ENCODE measurements at places on chromosomes 5 and 9.
A peak's percentile ranks its signal among the peaks of the same experiment; 100 is the strongest.

DNA sequence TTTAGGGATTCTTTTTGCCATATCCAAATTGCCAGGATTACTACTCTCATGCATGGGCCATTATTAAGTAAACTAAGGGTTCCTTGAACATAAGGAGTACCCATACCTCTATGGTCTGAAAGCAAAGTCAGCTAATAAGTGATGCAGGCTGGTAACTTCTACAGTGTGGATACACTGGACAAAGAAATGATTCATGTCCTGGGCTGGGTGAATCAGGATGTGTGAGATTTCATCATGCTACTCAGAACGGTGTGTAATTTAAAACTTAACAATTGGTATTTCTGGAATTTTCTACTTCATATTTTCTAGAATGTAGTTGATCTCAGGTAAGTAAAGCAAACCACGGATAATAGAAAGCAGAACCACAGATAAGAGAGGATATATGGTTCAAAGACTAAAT lies 428.8 kb downstream of the CHSY3 start:
- no peak for DNase-seq

- no peak for DNase-seq
Measured at GRCh38 chr5:143314659-143315058, 88.8 kb downstream of the NR3C1 start.

GRCh38 chr5:133690746-133691145 lies 78.4 kb upstream of the FSTL4 start:
- no peak for DNase-seq

DNA sequence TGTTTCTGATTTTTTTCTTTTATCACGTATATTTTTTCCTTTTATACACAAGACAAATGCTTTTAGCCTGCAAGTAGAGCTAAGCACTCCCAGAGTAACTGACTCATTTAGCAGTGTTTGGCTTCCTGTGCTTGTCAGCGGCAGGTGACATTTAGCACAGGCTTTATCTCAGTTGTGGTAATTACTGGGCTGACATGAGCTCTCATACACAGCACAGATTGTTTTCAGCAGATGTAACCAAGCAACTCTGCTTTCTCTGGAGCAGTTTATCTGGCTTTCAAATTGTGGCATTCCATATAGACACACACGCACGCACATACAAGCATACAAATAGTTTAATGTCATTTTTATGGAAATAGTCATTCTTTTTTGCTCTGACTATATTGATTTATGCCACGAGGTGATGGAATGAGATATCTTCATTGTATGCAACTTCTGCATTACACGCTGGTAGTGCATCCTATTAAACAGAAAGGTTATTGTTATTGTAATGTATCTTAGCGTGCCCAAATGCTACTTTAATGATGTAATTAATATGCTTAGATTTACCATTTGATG lies 379.0 kb upstream of the GRAMD2B start:
- DNase-seq = no peak

DNA sequence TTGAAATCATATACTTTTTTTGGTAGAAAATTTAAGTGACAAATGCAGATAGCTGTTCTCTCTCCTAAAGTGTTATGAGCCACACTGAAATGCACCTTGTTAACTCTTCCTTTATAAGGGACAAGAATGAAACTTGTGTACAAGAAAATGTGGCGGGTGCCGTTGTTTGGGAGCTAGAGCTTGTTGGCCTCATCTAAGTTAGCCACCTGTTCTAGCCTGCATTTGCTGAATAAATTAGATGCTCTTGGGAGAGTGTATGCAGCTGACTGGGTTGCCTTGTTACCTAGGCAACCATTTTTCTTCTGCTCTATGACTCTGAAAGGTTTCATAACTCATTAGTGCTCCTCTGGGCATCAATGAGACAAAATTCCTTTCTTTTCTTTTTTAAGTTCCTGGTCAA lies 174.3 kb downstream of the TAF11L14 start:
- DNase-seq = no peak

GRCh38 chr9:121394292-121394691 lies 24.2 kb upstream of the STOM start:
- DNase-seq = no peak

DNA sequence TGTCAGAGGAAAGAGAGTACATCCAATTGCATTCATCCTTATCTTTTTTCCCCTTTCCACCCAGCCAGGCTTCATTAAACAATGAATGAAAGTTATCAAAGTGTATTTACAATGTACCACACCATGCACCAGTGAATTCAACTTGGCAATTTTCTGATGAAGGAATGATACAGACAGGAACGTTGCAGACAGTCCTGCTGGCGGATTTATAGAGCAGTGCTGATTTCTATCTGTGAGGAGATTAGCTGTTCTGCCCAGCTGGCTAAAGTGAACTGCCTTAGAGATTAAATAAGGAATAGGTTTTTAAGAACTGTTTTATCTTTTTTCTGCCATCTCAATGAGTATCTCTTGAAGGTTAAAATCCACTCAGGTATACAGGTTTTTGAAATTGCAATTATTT lies 403.9 kb downstream of the CDH18 start:
- no peak for DNase-seq

DNA sequence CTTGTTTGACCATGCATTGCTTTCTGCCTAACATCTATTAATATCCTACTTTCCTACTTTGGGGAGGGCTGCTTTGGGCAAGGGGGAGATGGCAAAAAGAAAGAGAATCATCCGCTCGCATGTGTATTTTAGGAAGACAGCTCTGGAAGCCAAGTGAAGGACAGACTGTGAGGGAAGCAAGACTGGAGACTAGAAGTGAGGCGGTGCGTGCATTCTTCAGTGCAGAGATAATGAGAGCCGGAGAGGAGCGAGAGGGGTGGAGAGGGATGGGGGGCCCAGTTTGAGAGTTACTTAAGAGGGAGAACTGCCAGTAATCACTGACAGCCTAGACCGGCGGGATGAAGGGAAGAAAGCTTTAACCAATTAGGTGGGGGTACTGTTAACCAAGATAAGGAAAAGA lies 151.7 kb upstream of the RAPGEF1 start:
- no peak for DNase-seq

GRCh38 chr9:126965541-126966428 lies 51.2 kb downstream of the RALGPS1 start:
- peak; percentile 56 for DNase-seq

DNA sequence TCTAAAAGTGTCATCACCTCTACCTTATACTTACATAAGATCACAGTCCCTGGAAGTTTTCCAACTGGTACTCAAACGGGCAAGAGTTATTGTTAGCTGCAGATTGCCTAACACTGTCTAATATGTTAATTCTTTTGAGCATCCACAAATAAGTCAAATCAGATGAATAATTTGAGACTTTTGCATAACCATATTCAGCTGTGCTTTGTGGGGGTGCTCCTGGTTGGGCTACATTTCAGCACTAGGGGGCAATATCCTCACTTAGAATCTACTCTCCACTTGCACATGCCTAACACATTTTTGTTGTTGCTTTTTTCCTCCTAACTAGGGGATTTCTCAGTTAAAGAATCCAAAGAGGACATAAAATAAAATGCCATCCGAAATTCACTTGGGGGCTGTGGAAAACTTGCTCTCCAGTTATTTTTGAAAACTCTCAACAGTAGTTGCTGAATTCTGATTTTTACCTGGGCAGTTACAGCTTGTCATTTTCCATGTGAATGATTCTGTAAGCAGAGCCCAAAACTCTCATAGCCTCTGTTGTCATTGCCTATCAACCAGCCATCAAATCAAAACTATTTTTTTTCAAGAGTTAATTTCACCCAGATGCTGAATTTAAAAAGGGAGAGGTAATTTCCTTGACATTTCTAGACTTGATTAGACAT lies 71.5 kb downstream of the TRIM36 start:
- peak; percentile 21 for DNase-seq

GRCh38 chr5:119267958-119268386 lies 87.8 kb upstream of the TNFAIP8 start:
- peak; percentile 74 for DNase-seq

DNA sequence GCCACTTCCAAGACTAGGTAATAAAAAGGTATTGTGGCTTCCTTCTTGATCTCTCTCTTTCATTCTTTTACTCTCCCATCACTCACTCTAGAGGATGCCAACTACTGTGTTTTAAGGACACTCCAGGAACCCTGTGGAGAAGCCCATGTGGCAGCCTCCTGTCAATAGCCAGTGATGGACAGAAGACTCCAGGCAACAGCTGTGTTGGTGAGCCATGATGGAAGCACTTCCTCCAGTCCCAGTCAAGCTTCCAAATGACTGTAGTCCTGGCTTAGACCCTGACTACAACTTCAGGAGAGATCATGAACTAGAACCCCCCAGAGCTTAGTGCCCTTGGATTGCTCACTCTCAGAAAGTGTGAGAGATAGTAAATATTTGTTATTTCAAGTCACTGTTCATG lies 123.9 kb downstream of the PPP2R2B start:
- no peak for DNase-seq

GRCh38 chr5:109859537-109859936 lies 169.8 kb downstream of the MAN2A1 start:
- DNase-seq = no peak

DNA sequence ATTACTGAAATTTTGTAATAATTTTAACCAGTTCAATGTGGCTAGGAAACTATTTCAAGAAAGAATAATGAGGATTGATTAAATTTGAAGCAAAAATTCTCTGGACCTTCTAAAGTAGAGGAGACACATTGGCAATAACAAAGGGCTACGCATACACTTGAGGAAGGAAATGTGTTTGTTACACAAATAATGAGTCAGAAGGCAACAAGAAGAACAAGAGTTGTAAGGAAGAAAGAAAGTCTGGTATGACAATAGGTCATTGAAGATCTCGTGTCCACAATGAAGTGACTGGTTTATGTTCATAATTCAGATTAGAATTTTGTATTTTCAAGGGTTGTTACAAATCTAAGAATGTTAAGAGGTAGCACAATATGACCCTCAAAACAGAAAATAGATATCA lies 25.8 kb downstream of the ST8SIA4 start:
- no peak for DNase-seq

DNA sequence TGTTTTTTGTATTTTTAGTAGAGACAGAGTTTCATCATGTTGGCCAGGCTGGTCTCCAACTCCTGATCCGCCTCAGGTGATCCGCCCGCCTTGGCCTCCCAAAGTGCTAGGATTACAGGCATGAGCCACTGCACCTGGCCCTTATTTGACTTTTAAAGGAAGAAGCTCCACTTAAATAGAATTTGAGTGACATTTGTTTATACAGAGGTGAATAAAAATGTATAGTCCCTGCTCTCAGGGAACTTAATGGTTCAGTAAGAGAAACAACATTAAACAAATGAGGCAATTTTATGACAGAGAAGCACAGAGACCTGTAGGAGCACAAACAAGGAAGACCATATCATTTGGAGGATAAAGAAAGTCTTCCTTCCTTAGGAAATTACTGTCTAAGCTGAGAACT lies 65.7 kb downstream of the C9orf152 start:
- DNase-seq = no peak

DNA sequence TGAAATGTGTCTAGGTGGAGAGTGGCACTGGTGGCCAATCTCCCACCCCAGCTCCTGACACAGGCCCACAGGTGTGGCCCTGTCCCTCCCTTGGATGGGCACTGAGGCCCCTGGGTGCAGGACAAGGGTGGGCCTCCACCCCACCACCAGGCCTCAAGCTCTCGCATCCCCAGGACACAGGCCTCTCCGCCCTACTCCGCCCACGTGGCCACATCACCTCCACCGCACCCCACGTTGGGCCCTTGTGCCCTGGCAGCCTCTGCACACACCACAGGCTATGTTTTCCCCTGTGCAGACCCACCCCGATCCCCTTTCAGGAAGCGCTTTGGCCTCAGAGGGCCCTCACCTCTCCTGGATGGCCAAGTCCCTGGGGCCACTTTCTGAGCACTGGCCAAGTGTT lies 54.7 kb downstream of the SECISBP2 start:
- DNase-seq = no peak

- DNase-seq = peak; percentile 65
Measured at GRCh38 chr9:33159777-33160127, 7.4 kb downstream of the B4GALT1 start.

DNA sequence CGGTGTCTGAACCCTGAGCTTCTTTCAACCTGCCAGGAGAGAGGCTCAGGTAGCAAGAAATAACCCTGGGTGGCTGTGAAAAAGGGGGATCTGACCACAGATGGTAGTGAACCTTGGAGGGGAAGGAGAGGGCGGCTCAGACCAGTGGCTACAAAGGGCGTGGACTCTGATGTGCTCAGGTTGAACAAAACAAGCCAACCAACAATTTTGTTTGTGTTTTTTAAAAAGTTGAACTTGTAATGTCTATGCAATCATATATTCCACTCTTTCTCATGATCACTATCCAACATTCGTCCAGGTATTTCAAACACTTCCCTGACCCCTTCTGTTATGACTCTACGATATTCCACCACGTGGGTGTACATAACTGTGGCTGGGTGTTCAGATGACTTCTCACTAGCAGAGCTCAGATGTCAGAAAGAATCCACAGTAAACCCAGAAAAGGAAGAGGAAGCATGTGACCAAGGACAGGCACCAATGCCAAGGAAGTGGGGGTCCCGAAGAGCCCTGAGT lies 20.0 kb downstream of the PTPN3 start:
- DNase-seq = no peak

DNA sequence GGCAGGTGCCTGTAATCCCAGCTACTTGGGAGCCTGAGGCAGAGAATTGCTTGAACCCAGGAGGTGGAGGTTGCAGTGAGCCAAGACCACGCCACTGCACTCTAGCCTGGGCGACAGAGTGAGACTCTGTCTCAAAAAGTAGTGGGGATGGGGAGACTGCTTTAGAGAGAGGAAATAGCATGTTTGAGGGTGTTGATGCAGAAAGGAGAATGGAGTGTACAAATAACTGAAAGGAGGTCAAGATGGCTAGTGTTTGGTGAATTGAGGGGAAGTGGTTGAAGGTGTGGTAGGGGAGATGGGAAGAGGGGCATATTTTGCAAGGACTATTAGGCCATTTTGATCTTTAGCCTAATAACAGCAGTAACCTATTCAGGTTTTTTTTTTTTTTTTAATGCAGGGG lies 18.2 kb downstream of the TENT2 start:
- DNase-seq = no peak

DNA sequence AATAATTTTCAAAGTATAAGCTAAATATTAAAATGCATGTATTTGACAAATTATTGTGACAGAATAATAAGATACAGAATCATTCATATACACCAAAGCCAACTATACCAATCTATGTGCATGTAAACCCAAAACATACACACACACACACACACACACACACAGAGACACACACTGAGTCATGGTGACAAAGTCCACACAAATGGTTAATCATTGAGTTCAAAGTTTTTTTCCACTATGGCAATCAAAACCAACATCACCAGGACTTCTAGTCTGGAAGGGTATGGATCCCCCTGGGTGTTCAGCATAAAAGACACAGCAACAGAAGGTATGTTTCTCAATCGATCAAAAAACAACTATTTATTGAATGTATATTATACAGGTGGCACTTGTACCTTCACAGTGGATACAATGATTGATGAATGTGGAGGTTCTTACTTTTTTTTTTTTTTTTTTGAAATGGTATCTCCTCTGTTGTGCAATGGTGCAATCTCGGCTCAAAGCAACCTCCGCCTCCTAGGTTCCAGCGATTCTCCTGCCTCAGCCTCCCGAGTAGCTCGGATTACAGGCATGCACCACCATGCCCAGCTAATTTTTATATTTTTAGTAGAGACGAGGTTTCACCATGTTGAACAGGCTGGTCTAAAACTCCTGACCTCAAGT lies 137.0 kb downstream of the PDE4D start:
- DNase-seq = no peak

- no peak for DNase-seq
Measured at GRCh38 chr9:78158286-78158685, 77.6 kb upstream of the CEP78 start.
